ENCODE measurements at places on chromosomes 4 and X.

DNA sequence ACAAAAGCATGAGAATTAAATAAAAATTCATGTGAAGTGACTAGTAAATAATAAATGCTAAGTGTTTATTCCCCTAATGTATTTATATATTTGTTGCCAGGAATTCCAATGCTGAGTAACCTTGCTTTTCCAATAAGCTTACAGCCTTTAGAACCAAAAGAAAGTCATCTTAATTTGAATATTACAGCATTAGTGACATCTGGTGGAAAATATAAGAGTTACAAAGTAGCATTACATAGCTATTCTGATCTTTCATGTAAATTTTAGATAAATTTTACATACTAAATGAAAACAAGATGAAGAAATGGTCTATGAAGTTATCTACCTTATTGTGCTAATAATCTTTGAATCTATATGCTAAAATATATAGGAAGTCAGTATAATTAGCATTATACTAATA, 10.4 kb downstream of the MAD2L1 start:
- DNase-seq: peak; percentile 53

GRCh38 chr4:14237911-14238310, 610.4 kb upstream of the BOD1L1 start:
- no peak for DNase-seq

- no peak for DNase-seq
Observed at GRCh38 chrX:38116706-38117105, 104.0 kb downstream of the SRPX start.

GRCh38 chr4:178789279-178789678, 1347.0 kb upstream of the AGA start:
- DNase-seq: no peak

DNA sequence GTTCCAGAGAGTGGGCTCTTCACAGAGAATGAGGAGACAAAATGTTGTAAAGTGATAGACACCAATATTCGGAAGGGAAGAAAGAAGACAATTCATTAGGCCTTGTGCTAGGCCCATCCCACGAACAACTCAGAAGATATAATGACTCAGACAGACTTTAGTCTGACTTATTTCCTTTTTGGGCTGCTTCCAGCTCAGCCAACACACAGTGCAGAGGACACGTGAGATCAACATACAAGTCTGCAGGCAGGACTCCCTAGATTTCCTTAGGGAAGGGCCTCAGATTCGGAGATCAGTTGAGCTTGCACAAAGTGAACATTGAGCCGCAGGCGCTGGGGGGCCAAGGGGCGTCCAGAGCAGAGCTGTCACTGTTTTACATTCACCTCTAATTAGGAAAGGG, 290.7 kb upstream of the TENM3 start:
- DNase-seq: peak; percentile 89
